Vagina (tissue), 2 donors: ENCODE measurements at places on chromosomes 16 and 17.

GRCh38 chr17:79340333-79341221, 266.0 kb downstream of the ENGASE start:
- no peak for DNase-seq

DNA sequence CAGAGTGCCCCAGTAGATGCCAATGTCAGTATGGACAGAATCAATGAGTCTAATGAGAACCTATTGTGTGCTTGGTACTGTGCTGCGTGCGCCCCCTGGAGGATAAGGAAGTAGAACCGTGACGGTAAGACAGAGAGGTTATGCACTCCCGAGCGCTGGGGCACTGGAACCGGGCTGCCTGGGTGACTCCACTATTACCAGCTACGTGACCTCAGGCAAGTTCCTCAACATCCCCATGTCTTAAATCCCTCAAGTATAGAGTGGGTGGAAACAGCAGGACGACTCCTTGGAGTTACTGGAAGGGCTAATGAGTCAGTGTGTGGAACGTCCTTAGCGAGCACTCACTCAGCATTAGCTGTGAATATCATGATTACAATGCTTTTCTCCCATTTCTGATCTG, 16.2 kb downstream of the CHST4 start:
- DNase-seq, result no peak

- no peak for DNase-seq
These were observed 47.7 kb upstream of the DOC2B start for GRCh38 chr17:228951-229708.

GRCh38 chr17:2511138-2511461, 588 bp downstream of the METTL16 start:
- no peak for DNase-seq

DNA sequence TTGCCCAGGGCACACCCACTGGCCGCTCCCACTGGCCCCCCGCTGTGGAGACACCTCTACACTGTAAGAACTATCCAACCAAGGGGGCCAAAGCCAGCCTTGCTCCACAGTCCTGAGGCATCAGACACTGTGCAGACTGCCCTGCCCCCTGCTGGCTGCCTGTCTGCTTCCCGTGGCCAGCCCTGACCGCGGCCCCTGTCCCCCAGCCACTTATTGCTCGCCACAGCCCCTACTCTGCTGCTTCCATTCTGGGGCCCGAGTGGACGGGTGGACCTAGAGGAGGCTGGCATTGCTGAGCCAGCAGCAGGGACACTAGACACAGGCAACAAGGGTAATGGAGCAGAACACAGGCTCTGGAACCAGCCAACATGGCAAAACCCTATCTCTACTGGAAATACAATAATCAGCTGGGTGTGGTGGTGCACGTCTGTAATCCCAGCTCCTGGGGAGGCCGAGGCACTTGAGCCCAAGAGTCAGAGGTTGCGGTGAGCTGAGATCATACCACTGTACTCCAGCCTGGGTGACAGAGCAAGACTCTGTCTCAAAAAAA, 19.7 kb upstream of the LRRC37A3 start:
- no peak for DNase-seq

GRCh38 chr16:27447301-27447700, 45.3 kb downstream of the IL21R start:
- no peak for DNase-seq

DNA sequence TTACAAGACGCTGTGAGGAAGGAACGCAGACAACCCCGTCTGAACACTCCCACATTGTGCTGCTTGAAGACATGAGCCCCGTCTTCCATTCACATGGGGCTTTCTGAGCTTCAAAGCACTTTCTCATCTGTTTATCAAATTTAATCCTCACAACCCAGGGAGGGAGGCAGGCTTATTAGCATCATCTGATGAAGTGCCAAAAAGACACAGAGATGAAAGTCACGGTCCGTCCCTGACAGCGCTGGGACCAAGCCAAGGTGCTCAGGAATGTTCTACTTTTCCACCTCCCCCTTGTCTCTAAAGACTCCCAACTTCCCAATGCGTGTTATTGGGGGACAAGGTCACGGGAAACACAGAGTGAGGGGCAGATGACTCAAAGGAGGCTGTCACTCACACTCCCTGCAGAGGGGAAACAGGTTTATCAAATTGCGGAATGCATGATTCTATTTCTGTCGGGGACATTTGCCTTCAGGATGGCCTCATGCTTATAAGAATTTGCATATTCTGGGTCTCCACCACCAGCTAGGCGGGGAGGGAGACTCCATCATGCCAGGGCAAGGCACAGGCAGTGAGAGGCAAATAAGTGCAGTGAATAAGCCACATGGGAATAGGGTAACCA, 10.7 kb downstream of the XYLT1 start:
- DNase-seq, result no peak

DNA sequence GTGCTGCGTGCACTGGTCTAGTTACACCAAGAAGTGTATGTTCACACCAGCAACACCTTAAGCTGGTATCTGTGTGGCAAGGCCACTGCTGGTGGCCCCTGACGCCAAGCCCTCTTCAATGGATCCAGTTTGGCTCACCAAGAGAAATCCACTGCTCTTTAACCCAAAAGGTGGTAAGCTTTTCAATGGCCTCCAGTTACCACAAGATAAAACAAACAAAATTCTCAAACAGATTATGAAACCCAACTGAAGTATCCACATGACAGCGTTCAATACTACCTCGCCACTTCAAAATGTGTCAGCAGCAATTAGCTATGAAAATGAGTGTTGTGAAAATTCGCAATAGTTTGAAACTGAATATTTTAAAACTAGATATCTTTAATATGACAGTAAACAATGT, 96.5 kb upstream of the AKTIP start:
- no peak for DNase-seq

GRCh38 chr16:56115817-56116576, 75.3 kb upstream of the GNAO1 start:
- no peak for DNase-seq

GRCh38 chr16:65323655-65324237, 201.9 kb upstream of the CDH11 start:
- DNase-seq, result no peak

- no peak for DNase-seq
These were observed 2.1 kb downstream of the FOXF1 start for GRCh38 chr16:86512301-86512859.

DNA sequence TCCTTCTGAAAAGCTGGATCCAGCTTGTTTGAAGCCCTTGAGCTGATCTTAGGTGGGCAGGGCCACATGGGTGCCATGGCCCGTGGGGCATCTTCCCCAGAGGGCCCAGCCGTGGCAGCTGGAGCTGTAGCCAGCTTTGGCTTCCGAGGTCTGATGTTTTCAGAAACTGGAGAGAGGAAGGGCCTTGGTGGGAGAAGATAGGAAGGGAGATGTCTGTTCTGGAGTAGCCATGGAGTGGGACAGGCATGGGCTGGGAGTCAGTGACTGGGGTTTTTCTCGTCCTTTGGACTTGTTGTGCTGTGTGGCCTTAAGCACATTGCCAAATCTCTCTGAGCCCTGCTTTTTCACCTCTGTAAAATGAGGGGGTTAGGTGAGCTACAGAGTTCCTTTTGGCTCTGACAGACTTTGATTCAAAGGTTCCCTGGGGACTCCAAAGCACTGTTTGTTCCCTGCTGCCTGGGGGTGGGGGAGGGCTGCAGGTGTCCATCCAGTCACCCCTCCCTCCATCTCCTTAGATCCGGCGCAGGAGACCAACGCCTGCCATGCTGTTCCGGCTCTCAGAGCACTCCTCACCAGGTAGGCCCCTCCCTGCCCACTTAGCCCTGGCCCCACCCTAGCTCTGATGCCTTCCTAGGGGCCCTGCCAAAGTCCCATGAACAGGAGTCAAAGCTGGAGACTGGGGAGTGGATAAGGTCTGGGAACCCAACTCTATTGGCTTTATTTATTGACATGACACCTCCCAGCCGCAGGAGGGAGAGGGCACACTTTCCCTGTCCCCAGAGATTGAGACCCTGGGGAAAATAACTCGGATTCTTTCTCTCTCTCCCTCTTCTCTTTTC, 2.1 kb downstream of the PPP1R1B start:
- no peak for DNase-seq

- DNase-seq, result no peak
These were observed 26.2 kb upstream of the FOXK2 start for GRCh38 chr17:82493226-82493781.

- no peak for DNase-seq
These were observed 13.8 kb downstream of the JUP start for GRCh38 chr17:41772586-41773189.

DNA sequence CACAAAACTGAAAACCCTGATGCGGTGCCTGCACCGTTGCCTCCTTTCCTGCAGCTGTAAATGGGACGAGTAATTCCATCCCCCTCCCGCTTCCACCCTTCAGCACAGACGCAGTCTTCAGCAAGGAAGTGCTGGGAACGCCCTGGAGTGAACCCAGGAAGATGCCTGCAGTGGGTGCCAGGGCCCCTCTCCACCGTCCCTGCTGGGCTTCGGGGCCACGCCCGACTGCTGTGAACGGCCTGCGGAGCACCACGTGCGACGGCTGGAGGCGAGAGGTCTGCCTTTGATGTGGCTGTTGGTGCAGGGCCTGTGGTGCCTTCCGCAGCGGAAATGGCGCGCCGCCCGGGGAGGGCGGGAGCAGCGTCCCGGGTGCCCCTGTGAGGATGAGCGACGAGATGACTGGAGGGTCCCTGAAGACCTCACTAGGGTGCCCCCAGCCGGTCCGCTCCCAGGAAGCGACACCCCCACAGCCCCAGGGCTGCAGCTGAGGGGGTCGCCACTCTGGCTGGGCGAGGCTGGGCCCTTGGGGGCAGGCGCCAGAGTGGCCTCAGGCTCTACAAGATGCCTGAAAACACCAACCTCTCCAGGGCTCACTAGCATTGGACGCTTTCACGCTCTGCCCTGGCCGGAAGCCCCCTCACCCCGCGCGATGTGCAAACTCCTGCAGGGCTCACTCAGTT, 749 bp upstream of the MC1R start:
- DNase-seq, result no peak

DNA sequence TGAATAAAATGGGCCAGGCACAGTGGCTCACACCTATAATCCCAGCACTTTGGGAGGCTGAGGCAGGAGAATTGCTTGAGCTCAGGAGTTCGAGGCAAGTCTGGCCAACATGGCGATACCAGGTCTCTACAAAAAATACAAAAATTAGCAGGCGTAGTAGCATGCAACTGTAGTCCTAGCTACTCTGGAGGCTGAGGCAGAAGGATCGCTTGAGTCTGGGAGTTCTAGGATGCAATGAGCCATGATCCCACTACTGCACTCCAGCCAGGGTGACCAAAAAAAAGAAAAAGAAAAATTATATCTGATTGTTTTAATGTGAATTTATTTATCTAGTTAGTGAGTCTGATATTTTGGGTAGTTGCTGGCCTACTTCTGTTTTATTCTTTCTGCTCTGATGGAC, 7.0 kb downstream of the IL34 start:
- no peak for DNase-seq

DNA sequence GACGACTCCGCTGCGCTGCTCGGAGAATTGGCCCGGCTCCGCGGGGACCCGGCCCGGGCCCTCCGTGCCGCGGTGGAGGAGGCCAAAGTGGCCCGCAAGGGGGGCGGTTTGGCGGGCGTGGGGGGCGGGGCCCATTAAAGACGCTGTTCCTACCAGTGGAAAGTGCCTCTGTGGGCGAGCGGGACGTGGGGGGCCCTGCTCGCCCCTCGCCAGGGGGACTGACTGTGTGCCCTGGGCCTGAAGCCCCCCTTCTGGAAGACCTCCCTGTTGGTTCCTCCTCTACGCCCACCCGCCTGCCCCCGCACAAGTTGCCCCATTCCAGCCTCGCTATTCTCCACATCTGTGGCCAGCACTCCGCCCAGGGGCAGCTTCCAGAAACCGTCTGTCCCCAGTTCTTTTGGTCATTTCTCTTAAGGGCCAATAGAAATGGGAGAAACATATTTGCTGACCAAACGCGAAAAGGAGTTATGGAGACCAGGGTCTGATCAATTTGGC, 1.9 kb upstream of the FGF11 start:
- DNase-seq, result no peak

GRCh38 chr16:31143694-31144148, 6.1 kb downstream of the PRSS36 start:
- peak; percentile 83 for DNase-seq

DNA sequence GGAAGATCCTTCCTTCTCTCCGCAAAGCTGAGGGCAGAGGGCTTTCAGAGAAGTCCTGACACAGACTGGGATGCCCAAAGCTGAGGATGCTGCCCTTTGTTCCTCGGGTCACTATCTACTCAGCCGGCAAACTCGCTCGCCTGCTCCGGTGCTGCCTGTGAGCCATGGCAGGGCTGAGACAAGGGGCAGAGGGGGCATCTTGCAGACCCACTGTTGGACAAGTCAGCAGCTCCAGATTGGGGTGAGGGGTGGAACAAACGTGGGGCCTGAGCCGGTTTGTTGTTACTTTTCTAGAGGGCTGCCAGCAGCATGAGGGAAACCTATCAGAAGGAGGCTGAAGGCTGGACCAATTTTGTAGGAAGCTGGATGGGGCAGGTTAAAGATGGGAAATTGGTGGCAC, 47.1 kb upstream of the PIK3R6 start:
- peak; percentile 79 for DNase-seq

DNA sequence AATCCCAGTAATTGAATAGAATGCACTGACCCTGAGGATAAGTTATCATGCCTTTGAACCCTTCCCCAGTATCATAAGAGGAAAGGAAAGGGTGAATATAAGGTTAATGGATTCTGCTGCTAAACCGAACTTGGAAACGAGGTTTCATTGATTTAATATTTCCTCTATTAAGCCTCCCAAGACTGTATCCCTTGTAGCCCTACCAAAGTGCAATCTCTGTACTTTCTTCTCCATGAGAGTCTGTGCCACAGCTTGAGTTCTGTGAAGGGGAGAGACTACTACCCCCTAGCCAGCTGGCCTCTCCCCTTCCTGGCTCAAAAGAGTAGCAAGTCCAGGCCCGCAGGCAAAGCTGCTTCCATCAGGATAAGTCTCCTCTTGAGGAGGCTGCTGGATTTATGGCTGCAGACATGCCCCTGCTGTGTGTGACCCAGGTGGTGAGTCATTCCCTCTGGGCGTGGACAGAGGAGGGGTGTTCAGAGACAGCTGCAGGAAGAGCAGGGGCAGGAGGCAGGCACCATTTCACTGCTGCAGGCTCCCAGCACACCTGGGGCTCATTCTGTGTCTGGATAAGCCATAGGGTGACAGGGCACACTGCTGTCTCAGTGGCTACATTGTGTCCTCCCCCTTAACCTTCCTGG, 58.4 kb downstream of the TOM1L2 start:
- DNase-seq, result no peak

DNA sequence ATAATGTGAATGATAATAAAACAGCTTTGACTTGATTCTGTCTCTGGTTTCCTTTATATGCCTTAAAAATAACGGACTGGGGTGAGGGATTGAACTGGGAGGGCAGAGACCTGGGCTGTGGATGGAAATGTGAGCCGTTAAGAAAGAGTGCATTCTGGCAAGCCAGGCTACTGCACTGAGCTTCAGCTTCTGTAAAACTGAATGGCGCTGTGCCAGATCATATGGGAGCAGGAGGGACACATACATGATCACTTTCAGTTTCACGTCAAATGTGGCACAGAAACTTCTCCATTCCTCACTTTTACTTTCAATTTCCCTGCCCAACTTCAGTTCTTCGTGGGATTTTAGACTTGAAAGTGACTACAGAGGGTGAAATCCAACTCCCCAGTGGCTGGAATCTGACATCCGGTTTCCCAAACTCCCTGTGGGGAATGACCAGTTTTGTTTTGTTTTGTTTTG, 1.1 kb downstream of the MT2A start:
- DNase-seq, result no peak
